ENCODE measurements at places on chromosomes 6 and 20.

DNA sequence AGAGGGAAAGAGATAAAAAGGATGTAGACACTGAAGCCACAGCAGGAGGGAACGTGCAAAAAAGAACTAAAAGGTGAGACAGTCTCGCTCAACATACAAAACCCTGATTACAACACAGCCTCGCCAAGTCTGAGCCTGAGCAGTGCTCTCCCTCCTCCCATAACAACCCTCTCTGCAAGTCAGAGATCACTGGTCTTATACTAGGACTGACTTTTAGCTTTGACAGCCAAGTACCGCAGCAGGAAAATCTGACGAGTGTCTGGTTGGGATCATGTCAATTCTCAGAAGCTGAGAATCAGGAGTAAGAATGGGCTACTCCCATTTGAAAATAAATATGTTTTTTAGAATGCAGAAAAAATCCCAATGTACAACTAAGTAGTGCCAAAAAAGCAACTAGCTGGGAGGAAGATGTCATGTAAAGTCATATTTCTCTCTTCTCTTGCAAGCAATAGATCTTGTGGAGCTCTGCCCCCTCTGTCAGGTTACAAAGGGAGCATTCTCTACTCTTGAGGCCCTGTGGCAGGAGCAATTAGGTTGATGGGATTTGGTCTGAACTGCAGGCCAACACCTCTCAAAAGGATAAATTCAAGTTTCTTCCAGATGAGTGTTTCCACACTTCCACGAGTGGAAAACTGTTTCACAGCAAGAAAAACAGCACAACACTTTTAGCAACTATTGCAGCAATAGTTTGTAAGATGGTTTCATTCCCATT lies 118.9 kb upstream of the COL21A1 start:
- no peak for DNase-seq

DNA sequence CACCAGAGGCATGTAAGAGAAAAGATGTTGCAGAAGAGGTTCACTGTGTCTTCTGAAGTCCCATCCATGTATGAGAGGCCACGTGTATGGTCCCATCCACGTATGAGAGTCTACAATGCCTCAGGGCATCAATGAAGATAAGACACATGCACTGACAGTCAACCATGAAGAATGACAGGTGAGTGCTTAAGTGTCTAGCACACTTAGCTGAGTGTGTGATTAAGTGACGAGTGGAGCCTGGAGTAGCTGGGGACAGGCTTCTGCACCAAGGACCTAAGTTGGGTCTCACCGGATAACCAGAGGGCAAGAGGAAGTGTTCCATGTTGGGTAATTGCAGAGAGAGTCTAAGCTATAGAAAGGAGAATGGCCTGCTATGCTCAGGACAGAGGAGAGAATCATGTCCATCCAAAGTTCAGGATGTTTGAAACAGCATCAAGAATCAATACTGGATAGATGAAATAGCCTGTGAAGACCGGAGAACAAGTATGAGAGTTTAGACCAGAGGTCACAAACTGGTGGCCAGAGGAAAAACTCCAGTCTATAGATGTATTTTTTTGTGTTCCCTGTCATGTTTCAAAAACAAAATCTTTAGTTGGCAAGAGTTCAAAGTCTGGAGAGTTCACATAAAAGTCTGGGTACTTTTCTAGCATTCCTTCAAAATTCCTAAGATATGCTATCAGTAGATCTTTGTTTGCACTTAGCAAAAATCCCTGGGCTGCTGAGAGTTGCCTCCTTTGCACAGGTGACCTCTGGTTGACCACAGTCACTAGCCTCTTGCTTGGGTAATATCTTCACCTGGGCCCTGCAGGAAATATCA lies 165.8 kb downstream of the KIF16B start:
- no peak for DNase-seq

DNA sequence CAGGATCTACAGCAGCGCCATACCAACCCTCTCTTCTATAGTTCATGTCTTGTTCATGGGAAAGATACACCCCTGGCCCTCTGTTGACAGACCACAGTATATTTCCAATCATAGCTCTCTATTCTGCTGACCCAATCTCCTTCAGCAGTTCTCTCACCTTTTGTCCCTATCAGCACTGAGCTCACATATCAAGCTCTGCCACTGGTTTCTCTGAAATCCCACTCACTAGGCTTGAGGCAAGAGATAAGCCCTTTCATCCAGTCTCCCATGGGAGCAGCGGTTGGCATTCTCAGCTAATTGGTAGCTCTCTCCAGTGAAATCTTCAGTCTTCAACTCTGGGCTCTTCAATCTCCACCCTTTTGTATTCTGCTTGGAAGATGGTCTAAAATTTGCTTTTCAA lies 313.4 kb downstream of the GJA1 start:
- DNase-seq: no peak

DNA sequence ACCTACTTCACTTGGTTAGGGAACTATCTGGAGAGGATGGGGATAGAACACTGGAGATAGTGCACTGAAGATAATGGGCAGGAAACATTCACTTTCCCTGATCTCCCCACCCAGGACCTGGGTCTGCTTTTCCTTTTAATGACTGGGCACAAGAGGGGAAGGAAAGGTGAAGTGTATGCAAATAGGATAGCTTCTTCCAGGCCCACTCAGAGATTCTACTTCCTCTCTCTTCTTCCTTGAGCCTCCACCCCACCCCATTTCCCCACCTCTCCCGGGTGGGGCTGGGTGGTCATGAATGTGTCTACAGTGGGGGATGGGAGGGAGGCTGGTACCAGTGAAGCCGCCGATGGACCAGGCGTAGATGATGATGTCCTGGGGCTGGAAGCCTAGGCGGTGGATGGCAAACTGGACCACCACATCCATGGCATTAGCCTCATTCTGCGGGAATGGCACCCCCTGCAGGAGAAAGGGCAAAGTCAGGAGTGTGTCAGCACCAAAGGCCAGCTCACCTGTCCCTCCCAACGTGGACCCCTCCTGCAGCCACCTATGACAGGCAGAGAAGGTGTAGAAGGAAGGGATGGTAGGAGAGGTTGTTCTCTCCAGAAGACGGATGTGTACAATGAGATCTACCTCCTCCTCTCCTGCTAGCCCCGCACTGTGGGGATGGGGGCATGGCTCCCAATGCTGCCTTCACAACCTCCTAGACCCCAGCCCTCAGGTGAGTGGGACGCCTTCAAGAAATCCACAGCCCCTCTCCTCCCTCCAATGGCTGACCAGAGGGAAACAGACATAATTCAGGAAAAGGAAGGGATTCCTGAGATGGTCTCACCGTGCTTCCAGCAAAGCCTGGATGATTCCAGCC lies 8.6 kb upstream of the LY6G5C start:
- no peak for DNase-seq

Measured in breast epithelium (tissue), 4 donors.